Liver (tissue), 10 donors: ENCODE measurements at places on chromosomes 4 and X.

DNA sequence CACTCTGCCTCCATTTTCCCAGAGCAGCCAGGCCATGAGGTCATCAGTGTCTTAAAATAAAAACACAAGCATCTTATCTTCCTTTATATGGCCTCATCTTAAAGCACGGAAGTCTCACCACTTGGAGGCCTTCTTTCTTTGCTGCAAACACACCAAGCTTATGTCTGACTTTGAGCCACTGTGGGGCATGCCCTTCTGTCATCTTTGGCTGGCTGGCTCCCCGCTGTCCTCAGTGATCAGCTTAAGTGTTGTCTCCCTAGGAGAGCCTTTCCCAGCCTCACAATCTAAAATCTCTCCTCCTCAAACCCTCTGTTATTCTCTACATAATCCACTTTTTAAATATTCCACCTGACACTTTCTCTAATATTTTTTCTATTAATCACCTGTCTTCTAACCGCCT, 191.6 kb upstream of the TTC29 start:
- no peaks in the 10 kb centered on the region for H3K27me3 ChIP-seq
- H3K36me3 ChIP-seq = no peaks in the 10 kb centered on the region
- H3K4me1 ChIP-seq = peaks cover 4% of the 10 kb centered on the region

DNA sequence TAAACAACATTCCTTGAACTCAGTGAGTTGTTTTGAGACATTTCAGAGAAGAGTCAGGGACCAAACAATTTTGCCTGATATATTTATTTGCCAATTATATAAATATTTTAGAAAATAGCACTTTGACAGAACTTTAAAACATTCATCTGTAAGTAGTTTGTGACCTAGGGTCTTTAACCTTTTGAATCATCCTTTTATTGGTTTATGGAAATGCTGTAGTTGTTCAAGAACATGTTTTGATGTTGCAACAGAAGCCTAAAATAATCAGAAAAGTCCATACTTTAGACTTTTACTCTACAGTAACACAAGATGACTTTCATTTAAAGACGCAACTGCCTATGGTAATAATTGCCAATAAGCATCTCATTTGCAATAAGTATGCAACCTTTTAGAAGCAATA, 43.0 kb downstream of the CXCL1 start:
- no peaks in the 10 kb centered on the region for H3K36me3 ChIP-seq
- no peak overlapping the region for H3K4me3 ChIP-seq
- DNase-seq = no peak
- H3K27ac ChIP-seq = no peak overlapping the region
- no peaks in the 10 kb centered on the region for H3K27me3 ChIP-seq
- H3K4me1 ChIP-seq = no peaks in the 10 kb centered on the region

DNA sequence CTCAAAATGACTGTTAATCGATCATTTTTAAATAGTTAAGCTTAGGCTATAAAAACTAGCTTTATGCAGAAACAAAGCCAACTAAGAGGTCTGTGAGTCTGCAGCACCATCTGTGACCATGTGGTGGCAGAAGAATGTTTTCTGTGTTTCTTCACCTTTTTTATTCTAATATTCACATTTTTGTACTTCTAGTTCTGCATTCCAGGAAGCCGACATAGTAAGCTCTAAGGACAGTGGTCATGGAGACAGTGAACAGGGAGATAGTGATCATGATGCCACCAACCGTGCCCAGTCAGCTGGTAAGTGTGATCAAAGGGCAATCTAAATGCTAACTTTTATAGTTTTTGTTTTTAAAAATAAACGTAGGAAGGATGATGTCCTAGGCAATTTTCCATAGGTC, 5.6 kb downstream of the PCDH10 start:
- no peaks in the 10 kb centered on the region for H3K36me3 ChIP-seq
- H3K4me3 ChIP-seq = no peak overlapping the region
- peaks cover 15% of the 10 kb centered on the region for H3K27me3 ChIP-seq

DNA sequence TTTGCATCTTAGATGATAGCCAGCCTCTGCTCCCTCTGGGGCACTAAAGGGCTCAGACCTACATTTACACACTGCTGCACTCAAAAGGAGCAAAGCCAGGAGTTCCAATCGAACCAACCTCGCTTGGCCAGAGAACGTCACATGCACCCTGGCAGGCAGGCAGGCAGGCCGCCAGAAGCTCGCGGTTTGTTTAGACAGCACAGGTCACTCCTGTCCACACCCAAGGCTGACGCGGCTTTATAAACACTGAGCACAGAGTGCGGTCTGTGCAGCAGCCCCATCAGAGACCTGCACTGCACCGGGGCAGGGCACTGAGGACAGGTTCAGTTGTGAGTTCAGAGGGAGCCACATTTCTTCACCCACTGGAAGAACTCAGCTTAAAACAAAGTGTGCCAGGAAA, 143.9 kb downstream of the BCOR start:
- H3K4me1 ChIP-seq = peaks cover 12% of the 10 kb centered on the region
- H3K36me3 ChIP-seq = no peaks in the 10 kb centered on the region
- peak overlapping the region; percentile 83 for H3K27ac ChIP-seq
- H3K4me3 ChIP-seq = no peak overlapping the region

- H3K4me3 ChIP-seq = no peak overlapping the region
- H3K36me3 ChIP-seq = peaks cover 5% of the 10 kb centered on the region
- peaks cover 14% of the 10 kb centered on the region for H3K4me1 ChIP-seq
- no peaks in the 10 kb centered on the region for H3K27me3 ChIP-seq
- no peak for DNase-seq
Measured at GRCh38 chr4:183718876-183719275, 59.8 kb downstream of the TRAPPC11 start.

DNA sequence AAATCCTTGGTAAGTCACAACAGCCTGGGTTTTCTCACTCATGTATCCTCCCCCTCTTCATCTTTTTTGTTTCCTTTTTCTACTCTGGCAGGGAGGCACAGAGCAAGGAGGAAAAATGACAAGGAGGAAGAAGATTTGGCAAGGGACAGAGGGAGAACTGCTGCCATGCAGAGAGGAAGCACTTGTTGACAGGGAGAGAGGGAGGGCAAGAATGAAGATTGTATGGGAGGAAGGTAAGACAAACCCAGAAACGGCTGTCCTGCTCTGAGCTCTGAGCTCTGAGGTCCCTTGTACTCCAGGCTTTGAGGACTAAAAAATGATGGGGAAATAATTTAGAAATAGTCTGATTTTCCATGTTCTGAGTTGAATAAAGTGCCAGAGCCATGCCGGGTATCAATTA, 123.9 kb downstream of the DCHS2 start:
- H3K27ac ChIP-seq = no peak overlapping the region
- H3K4me1 ChIP-seq = no peaks in the 10 kb centered on the region
- no peak for DNase-seq
- H3K27me3 ChIP-seq = peaks cover 4% of the 10 kb centered on the region
- no peak overlapping the region for H3K4me3 ChIP-seq

DNA sequence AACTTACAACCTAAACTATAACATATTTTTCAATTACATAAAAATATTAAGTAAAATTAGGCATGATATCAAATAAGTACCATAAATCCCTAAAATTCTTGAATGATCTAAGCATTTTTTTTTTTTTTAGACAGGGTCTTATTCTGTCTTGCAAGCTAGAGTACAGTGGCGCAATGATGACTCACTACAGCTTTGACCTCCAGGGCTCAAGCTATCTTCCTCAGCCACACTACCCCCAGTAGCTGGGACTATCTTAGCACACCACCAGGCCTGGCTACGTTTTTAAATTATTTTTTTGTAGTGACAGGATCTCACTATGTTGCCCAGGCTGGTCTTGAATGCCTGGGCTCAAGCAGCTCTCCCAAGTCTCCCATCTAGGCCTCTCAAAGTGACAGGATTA, 1042.3 kb downstream of the FSTL5 start:
- H3K4me1 ChIP-seq = no peaks in the 10 kb centered on the region
- DNase-seq = no peak
- no peak overlapping the region for H3K27ac ChIP-seq
- no peak overlapping the region for H3K4me3 ChIP-seq
- no peaks in the 10 kb centered on the region for H3K36me3 ChIP-seq

DNA sequence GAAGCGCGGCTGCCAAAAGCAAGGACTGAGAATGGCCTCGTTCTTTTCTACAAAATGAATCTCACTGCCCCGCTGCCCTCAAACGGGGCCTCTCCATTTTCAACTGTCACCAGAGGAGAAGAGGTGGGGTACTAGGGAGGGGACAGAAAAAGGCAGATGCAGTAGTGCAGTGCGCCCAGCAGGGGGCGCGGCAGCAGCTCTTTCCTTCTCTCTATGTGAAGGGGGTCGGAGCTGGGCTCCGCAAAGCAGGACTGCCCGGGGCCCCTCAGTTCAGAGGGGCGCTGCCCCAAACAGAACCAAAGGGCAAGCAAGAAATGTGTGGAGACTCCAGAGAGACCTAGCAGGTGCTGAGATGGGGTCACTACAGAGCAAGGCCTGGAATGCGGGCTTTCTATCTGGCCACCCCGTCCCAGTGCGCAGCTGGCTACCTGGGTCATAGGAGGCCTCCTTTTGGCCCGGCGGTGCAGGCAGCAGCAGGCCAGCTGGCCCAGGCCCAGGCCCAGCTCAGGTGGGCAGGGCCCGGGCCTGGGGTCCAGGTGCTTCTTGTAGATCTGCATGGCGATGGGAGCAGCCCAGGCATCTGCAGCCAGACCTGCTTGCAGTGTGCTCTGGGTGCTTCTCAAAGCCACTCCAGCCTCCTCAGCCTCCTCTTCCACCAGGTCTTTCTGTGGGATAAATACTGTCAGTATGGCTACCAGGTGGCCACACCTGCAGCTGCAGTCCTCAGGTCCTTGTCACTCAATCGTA, 5.9 kb downstream of the IRAK1 start:
- no peaks in the 10 kb centered on the region for H3K4me1 ChIP-seq
- no peaks in the 10 kb centered on the region for H3K27me3 ChIP-seq
- no peak for DNase-seq
- H3K4me3 ChIP-seq = no peak overlapping the region

- no peaks in the 10 kb centered on the region for H3K4me1 ChIP-seq
- H3K36me3 ChIP-seq = no peaks in the 10 kb centered on the region
- no peak overlapping the region for H3K4me3 ChIP-seq
- H3K27ac ChIP-seq = no peak overlapping the region
- H3K27me3 ChIP-seq = no peaks in the 10 kb centered on the region
Measured at GRCh38 chr4:85127653-85128052, 161.2 kb upstream of the WDFY3 start.

DNA sequence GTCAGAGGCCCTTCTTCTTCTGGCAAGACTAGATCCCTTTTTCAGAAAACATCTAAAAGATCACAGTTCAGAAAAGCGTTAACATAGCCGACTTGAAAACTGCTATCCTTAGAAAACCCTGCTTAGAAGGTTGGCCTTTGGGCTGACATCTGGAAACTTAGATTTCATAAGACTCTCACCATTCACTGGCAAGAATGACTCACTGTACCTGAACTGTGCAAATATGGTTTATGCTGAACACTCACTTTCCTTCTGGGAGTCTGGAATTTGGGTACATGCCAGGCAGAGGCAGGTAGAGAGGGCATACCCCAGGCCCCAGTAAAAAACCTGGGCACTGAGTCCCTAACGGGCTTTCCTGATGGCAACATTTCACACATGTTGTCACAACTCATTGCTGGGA, 88.8 kb upstream of the GPC3 start:
- no peak for DNase-seq
- H3K27ac ChIP-seq = no peak overlapping the region

- no peaks in the 10 kb centered on the region for H3K27me3 ChIP-seq
- H3K36me3 ChIP-seq = no peaks in the 10 kb centered on the region
- DNase-seq = no peak
- H3K4me3 ChIP-seq = no peak overlapping the region
Measured at GRCh38 chrX:16910376-16910775, 36.1 kb upstream of the REPS2 start.

DNA sequence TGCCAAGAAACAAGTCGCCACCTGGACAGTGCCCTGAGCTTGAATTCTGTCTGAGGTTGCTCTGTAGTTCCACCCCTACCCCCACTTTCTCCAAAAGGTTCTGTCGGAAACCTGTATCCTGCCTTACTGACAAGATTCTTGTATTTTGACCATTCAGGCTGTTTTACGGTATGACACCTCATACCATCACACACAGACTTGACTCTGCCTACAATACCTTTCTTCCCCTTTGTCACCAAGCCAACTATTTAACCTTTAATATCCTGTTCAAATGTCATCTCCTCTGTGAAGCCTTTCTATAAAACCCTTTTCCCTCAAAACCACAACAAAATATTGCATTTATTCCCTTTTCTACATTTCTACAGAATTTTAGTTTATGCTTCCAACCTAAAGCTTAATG, 161.9 kb downstream of the VSIG4 start:
- no peak overlapping the region for H3K4me3 ChIP-seq
- no peak overlapping the region for H3K27ac ChIP-seq
- H3K4me1 ChIP-seq = no peaks in the 10 kb centered on the region
- DNase-seq = no peak
- H3K27me3 ChIP-seq = no peaks in the 10 kb centered on the region

DNA sequence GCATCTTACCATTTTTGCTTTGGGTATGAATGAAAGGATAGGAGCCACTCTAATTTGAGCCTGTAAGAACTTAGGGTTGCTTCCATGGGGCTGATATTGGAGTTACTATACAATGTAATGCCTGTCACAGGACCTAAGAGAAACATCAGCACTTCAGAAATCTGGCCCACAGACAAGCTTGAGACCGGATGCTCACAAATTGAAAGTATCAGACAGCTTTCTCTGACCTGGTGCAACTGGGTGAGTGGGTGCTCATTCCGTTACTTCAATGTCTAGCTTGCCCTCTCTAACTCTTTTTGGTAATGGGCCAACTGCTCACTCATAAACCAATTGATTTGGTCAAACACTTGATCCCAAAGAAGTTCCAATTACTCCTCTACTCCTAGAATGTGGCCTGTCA, 62.1 kb downstream of the GPC4 start:
- peaks cover 3% of the 10 kb centered on the region for H3K27me3 ChIP-seq
- H3K4me1 ChIP-seq = no peaks in the 10 kb centered on the region
- no peak overlapping the region for H3K4me3 ChIP-seq

- no peaks in the 10 kb centered on the region for H3K4me1 ChIP-seq
- no peak for DNase-seq
- H3K27me3 ChIP-seq = no peaks in the 10 kb centered on the region
- no peak overlapping the region for H3K4me3 ChIP-seq
- H3K36me3 ChIP-seq = no peaks in the 10 kb centered on the region
Measured at GRCh38 chr4:165758086-165758485, 115.0 kb upstream of the TLL1 start.

GRCh38 chr4:105147553-105148161, 981 bp downstream of the TET2 start:
- no peaks in the 10 kb centered on the region for H3K27me3 ChIP-seq
- peaks cover 15% of the 10 kb centered on the region for H3K4me1 ChIP-seq
- no peaks in the 10 kb centered on the region for H3K36me3 ChIP-seq
- peak; percentile 43 for DNase-seq
- H3K27ac ChIP-seq = peak overlapping the region; percentile 85
- H3K4me3 ChIP-seq = peak overlapping the region; percentile 95
